ENCODE measurements at places on chromosomes 6 and 20.

DNA sequence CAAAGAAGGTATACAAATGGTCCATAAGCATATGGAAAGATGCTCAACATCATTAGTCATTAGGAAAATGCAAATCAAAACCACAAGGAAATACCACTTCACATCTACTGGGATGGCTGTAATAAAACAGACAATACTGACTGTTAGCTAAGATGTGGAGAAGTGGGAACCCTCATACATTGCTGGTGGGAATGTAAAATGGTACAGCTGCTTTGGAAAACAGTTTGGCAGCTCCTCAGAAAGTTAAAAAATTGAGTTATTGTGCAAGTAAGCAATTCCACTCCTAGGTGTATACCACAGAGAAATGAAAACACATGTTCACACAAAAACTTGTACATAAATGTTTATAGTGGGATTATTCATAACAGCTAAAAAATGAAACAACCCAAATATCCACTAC, 173.0 kb upstream of the JAG1 start:
- DNase-seq: no peak

DNA sequence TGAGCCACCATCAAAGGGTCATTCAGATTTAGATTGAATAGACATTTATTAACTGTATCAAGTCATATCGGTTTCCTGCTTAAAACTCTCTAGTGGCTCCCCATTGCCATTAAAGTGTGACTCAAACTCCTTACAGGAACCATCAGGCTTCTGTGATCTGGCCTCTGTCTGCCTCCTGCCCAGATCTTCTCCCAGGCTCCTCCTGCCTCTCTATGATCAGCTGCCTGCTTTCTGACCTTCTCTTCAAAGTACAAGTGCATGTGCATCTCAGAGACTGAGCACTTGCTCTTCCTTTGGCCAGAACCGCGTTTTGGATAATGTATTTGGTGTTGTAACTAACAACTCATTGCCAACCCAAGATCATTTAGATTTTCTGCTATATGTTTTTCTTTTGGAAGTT, 52.7 kb downstream of the IL20RA start:
- no peak for DNase-seq

- DNase-seq: no peak
Measured at GRCh38 chr6:72446430-72446829, 175.4 kb upstream of the KCNQ5 start.

DNA sequence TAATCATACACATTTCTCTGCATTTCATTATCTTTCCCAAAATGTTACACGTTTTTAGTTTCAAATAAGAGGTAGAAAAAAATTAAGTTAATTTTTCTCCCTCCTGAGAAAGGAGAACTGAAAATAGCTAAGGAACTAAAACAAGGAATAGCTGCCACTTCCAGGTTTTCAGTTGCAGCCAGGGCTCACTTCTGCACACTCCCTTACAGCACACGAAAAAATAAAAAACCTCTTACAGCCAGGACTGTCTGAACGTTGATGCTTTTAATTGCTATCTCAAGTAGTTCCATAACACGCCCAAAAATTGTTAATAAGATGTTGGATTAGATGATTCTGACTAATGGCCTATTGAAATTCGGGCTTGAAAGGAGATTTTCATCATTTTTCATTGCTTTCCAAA, 153.7 kb upstream of the THBS2 start:
- no peak for DNase-seq

DNA sequence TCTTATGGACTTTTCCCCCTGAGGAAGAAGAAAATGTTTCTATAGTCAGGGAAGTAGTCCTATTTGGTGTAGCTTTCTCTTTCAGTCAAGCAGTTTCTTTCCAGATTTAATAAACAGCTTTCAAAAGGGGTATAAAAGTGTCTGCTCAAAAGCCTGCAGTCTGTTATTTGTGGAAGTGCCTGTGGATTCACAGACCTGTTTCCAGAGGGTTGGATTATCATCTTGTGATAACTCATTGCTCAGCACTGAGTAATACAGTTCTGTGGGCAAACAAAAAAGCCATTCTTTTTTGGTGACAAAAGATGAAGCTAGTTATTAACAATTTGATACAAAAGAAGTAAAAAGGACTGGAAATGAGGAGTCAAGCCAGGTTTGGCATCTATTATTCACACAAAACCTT, 358.2 kb upstream of the ID4 start:
- no peak for DNase-seq

- DNase-seq: peak; percentile 57
Measured at GRCh38 chr6:157528931-157529653, 148.1 kb downstream of the ZDHHC14 start.

GRCh38 chr6:41597246-41598000, 40.8 kb upstream of the MDFI start:
- no peak for DNase-seq

- DNase-seq: no peak
Measured at GRCh38 chr20:2920473-2920872, 47.2 kb downstream of the PTPRA start.

DNA sequence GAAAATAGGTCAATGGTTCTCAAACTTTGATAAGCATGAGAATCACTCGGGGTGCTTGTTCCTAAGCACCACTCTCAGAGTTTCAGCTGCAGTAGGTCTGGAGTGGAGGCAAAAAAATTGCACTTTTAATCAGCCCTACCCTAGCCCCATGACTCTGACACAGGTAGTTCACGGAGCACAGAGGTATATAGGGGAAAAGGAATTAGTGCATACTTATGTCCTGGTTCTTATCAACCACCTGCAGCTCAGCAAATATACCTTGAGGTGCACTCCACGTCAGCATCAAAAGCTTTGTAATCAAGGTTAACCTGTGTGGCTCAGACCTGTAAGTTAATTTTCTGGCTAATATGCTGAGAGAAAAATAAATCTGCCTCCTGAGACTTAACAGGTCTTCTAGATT, 138.8 kb upstream of the HMGN3 start:
- DNase-seq: no peak

DNA sequence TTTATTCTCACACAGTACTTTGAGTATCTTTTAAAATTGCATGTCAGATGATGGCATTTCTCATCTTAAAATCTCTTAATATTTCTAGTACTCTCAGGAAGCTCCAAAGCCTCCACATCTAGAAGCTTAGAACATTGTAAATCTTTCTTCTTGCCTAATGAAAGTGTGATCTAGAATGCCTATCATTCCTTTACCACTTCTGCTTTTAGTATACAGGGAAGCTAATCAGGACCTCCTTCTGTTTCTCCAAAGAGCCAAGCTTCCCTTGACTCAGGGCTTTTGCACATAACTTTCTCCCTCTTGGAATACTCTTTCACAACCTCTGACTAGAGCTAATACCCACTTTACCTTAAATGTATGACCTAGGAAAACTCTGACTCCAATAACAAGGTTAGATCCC, 7.5 kb upstream of the ELOVL4 start:
- no peak for DNase-seq

DNA sequence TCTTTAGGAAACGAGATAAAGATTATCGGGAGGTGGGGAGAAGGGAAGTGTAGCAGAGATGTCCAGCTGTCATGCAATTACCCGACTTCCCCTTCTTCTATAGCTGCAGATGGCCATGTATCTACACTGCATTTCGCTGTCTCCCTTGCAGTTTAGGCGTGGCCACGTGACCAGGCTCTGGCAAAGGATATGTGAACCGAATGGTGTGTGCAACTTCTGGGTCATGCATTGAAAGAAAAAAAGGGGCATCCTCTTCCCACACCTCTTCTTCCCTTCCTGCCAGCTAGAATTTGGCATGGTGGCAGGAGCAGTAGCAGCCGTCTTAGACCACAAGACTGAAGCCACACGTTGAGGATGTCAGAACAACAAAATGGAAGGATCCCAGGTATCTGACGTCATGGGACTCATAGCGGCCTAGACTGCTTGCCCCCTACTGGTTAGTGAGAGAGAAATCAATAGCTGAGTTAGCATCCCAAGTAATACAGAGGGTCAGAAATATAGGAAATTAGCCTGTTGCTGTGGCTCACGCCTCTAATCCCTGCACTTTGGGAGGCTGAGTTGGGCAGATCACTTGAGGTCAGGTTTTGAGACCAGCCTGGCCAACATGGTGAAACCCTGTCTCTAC, 32.8 kb downstream of the TCF15 start:
- no peak for DNase-seq

GRCh38 chr6:21749754-21750153, 156.2 kb downstream of the SOX4 start:
- peak; percentile 88 for DNase-seq

GRCh38 chr20:31474758-31475427, at the start of the genes DEFB124 and REM1:
TSS of gene DEFB124 (minus strand) at chr20:31475127. CDS start at chr20:31473013, 2,114 bp downstream.
TSS of gene REM1 (plus strand) at chr20:31475288. CDS start at chr20:31476446, 1,158 bp downstream.
- no peak for DNase-seq

- no peak for DNase-seq
Measured at GRCh38 chr6:43268782-43269272, 25.5 kb downstream of the TTBK1 start.

GRCh38 chr20:63854766-63855362, 6.4 kb upstream of the ABHD16B start:
- DNase-seq: no peak

DNA sequence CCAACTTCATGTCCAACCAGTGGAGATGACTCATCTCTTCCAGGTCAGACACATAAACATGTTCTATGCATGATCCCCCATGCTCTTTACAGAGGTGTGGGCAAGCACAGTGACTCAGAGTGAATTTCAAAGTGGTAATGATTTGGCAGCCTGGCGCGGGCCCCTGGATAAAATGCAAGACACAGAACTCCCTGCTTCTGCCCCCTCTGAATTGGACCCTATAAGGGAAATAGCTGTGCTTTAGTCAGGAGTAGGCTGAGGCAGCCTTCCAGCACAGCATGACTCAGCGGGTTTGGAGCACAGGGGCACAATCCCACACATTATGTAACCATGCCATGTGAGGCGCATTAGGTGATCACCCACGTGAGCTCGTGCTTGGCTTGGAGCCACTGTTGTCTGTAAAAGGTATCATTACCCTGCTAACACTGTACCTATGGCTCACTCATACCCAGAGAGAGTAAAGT, 127.4 kb downstream of the C6orf118 start:
- DNase-seq: no peak

GRCh38 chr6:74609871-74610270, 596.0 kb downstream of the COL12A1 start:
- no peak for DNase-seq

DNA sequence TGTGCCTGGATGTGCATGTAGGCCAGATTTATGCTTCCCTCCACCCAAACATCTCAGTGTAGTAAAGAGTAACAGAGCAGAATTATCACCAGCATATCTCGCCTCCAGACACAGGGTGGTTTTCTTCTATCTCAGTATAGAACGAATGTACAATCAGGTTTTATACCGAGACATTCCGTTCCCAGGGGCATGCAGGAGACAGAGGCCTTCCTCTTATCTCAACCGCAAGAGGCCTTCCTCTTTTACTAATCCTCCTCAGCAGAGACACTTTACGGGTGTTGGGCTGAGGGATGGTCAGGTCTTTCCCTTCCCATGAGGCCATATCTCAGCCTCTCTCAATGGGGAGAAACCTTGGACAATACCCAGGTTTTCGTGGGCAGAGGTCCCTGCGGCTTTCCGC, 36.4 kb upstream of the MC3R start:
- DNase-seq: no peak

- no peak for DNase-seq
Measured at GRCh38 chr20:35515949-35516645, 13.4 kb downstream of the C20orf173 start.

DNA sequence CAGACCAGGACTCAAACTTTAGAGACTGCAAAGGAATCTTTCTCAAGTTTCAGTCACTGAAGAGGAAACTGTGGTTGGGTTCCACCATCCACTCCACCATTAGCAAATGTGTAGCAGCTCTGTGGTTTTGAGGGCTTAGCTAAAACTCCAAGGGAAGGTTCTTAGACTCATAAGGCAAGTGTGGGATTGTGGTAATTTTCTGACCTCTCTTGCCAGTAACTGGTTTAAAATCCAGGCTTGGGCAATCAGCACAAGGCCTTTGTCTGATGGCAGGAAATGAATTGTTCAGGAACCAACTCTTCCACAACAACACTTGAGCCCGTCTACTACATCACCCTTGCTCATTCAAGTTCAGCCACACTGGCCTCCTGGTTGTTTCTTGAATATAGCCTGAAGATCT, 68.6 kb upstream of the FBXL4 start:
- no peak for DNase-seq

- DNase-seq: no peak
Measured at GRCh38 chr6:132650429-132650828, 8.6 kb downstream of the TAAR1 start.

- no peak for DNase-seq
Measured at GRCh38 chr20:63067721-63068560, 61.2 kb upstream of the BHLHE23 start.

- no peak for DNase-seq
Measured at GRCh38 chr6:160974304-160974771, 17.2 kb upstream of the MAP3K4 start.

DNA sequence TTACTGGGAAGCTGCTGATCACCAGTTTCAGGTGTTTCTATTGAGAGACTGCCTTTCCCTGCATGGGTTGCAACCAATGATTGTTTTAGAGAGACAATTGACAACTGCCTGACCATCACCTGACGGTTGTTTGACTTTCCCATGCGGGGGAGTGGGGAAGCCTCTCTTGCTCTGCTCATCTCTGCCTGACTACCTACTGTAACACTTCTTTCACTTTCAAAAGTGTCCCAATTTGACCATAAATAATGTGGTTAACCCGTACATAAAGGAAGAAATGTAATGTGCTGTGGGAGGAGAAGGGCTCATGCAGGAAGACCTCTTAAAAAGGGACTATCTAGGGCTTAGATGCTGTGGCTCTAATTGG, 122.1 kb upstream of the PHACTR1 start:
- no peak for DNase-seq

DNA sequence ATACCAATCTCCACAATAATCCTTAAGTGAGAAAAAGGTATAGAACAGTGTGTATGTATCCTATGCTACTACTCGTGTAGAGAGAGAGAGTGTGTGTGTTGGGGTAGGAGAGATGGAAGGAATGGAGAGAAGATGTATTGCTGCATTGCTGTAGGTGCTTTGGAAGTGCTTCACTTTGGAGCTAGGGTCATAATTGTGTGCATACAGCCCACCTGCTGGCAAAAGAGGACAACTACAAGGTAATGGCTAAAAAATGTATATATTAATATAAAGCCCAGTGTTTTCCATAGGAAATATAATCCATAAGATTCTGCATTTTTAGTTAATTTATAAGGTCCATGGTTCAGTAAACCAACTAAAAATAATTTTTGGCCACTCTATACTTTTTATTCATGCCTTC, 36.1 kb downstream of the SERAC1 start:
- DNase-seq: no peak

GRCh38 chr20:20084296-20084752, 32.0 kb downstream of the CFAP61 start:
- DNase-seq: no peak

GRCh38 chr6:34974249-34974642, 85.2 kb downstream of the ANKS1A start:
- DNase-seq: no peak

- DNase-seq: no peak
Measured at GRCh38 chr6:104608101-104608500, 251.6 kb downstream of the HACE1 start.

GRCh38 chr20:45218636-45219035, 2.5 kb upstream of the SEMG2 start:
- DNase-seq: no peak

- no peak for DNase-seq
Measured at GRCh38 chr6:112802144-112802543, 455.0 kb downstream of the RFPL4B start.

GRCh38 chr20:61692479-61692878, 373.2 kb downstream of the TAF4 start:
- DNase-seq: no peak

GRCh38 chr6:39207416-39208222, 21.7 kb downstream of the KCNK5 start:
- no peak for DNase-seq

All from NCI-H187 (cell line).